ENCODE measurements at places on chromosomes 2 and 18. TPM values are rescaled to one million over a fixed set of nuclear protein-coding genes. Genes with fewer than 3 reads are reported as not detected.

Gene VWA3B
- polyA plus RNA-seq, result 0.04 TPM

Gene VWC2L
- not detected for polyA plus RNA-seq

Gene CYTIP
- not detected for polyA plus RNA-seq

Gene MC5R
- not detected for polyA plus RNA-seq

Gene CDKL4
- polyA plus RNA-seq, result 2.8 TPM

Gene PCGF1
- 37.1 TPM for polyA plus RNA-seq

All from Purkinje cell (primary cell).